ENCODE measurements at places on chromosomes 12 and 14. TPM values are rescaled to one million over a fixed set of nuclear protein-coding genes. Genes with fewer than 3 reads are reported as not detected.

SERPINA3 gene
- under 0.01 TPM for total RNA-seq

RFLNA gene
- 3.1 TPM for total RNA-seq

HCAR2 gene
- not detected for total RNA-seq

CCDC197 gene
- total RNA-seq = not detected

CLEC1A gene
- not detected for total RNA-seq

CLEC4D gene
- total RNA-seq = not detected

CFAP251 gene
- 4.6 TPM for total RNA-seq

RNFT2 gene
- total RNA-seq = 18.0 TPM

DDHD1 gene
- total RNA-seq = 37.4 TPM

ARMH4 gene
- 1.9 TPM for total RNA-seq

NRL gene
- total RNA-seq = 0.72 TPM

ASIC1 gene
- 0.72 TPM for total RNA-seq

ZFP36L1 gene
- total RNA-seq = 133 TPM

C12orf43 gene
- 16.4 TPM for total RNA-seq

GPRC5D gene
- total RNA-seq = not detected

SLCO1B3 gene
- not detected for total RNA-seq

GLIPR1L1 gene
- not detected for total RNA-seq

POTEM gene
- not detected for total RNA-seq

KRT3 gene
- not detected for total RNA-seq

WDHD1 gene
- 3.3 TPM for total RNA-seq

POTEG gene
- not detected for total RNA-seq

KRT8 gene
- 217 TPM for total RNA-seq

FGF6 gene
- not detected for total RNA-seq
